Activated naive CD4-positive, alpha-beta T cell treated with anti-CD3 and anti-CD28 coated beads, Interleukin-2, amount 50 U/mL, for 72 hours (primary cell): ENCODE measurements at places on chromosomes 5 and 9.

- DNase-seq, result no peak
These were observed 18.6 kb upstream of the NKD2 start for GRCh38 chr5:989961-990530.

DNA sequence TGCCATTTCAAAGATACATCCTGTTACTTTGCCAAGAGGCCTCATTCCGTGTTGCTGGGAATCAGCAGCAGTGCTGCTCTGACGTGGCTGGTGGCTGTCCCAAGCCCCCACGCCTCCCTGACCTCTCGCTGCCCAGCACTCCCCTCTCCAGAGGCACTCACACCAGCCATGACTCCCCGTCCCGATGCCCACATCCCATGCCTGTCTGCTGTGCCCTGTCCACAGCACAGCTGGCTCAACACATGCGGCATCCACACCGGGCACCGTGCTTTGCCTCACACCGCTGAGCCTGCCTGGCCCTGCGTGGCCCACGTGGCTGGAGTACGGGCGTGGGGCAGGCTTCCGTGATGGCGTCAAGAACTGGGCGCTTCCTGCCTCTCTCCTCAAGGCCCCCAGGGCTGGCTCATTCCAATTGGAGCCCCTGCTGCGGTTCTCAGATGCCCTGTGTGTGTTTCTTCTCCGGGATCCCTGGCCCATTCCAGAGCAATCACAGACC lies 7.8 kb upstream of the LCN1 start:
- DNase-seq, result no peak

DNA sequence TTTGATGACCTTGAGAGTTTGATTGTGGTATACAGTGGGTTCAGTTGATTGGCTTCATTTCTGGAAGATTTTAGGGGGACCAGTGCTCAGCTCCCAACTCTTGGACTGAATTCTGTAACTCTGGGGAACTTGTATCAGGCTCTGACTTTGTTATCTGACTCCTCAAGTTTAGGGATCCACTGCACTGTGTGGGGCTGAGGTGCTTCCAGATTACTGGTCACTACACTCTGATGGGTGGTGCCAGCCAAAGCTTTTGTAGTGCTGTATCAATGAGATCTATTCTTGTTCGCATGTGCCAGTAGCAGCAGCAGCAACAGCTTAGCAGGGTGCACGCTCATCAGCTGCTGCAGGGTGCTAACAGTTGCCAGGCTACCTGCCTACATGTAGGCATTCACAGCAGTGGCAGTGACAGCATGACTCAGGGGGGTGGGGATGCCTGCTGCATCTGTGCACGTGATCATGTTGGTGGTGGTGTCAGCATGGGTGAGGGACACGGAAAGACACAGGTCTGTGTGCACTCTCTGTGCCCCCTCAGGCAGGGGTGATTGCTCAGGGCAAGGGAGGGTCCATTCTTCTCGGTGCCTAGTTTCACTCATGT lies 438.8 kb upstream of the SEMA6A start:
- no peak for DNase-seq

DNA sequence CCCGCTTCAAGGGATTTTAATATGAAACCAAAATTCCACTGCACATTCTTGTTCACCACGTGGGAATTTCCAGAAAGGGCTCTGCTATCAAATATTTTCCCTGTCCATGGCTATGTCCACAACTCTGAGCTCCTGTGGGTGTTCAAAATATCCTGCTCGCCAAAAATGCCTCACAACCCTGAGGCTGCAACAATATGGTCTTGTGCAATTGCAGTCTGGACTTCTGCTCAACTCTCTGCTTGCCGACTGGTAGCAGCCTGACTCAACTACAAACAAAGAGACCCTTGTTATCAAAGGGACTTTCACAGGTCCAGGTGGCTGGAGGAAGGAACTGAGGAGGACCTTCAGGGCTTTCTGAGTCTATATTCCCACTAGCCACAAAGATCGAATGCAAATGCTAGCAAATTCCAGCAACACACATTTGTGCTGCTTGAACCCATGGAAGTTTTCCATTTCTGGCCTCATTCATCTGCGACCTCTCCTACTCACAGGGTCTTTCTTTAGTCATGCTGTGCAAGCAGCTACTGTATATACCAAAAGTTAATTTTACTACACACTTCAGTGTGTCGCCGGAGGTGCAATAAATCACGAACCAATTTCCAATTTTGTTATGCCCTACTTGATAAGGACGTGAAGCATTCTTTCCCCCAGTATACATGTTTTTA lies 169.2 kb upstream of the SLC30A5 start:
- DNase-seq, result no peak

GRCh38 chr9:75274781-75275180 lies 186.5 kb downstream of the OSTF1 start:
- no peak for DNase-seq

- no peak for DNase-seq
These were observed 139.7 kb upstream of the PCA3 start for GRCh38 chr9:76624391-76625048.

DNA sequence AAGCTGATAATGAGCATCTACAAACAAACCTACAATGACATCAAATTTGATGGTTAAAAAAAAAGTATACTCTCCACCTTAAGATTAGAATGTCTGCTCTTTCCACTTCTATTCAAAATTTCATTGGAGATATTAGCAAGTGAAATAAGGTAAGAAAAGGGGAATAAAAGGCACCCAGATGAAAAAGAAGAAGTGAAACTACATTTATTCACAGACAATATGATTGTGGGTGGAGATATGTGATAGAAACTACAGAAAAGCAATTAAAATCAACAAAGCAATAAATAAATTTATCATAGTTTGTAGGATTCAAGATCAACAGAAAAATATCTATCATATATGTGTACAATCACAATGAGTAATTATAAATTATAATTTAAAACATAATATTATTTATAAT lies 395.1 kb upstream of the CCNH start:
- no peak for DNase-seq

DNA sequence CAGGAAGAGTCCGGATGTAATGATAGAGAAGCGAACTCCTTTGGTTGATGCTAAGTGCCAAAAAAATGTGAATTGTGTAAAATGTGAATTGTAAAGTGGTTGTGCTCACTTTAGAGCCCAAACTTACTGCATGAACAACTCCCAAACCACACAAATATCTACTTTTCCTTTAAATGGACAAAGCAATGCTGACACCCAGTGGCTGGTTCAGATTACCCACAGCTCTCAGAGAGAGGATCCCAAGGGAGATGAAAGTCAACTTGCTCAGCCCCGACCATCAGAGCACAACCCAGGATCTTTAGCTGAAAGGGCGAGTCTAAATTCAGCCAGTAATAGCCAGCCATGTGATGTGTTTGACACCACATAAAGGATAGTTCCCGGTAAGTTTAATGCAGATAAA lies 133.7 kb downstream of the NMUR2 start:
- no peak for DNase-seq

- DNase-seq, result no peak
These were observed 26.9 kb upstream of the SYK start for GRCh38 chr9:90774682-90775081.

- no peak for DNase-seq
These were observed 32.8 kb downstream of the PLAC8L1 start for GRCh38 chr5:146072595-146072994.

GRCh38 chr9:110776221-110776620 lies 107.6 kb downstream of the MUSK start:
- no peak for DNase-seq

DNA sequence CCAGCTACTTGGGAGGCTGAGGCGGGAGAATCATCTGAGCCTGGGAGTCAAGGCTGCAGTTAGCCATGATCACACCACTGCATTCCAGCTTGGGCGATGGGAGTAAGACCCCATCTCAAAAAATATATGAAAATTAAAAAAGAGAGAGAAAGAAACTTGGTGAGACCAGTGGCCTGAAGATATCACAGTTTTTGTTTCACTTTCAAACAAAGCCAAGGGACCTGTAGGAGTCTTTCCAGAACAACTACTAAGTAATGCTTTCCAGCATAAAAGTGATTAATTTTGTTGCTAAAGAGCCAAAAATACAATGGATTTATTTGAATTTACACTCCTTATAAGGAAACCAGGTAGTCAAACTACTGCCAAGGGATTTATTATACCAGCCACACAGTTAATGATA lies 23.5 kb downstream of the GKAP1 start:
- DNase-seq, result no peak

GRCh38 chr5:93731987-93732386 lies 9.4 kb downstream of the POU5F2 start:
- DNase-seq, result no peak

DNA sequence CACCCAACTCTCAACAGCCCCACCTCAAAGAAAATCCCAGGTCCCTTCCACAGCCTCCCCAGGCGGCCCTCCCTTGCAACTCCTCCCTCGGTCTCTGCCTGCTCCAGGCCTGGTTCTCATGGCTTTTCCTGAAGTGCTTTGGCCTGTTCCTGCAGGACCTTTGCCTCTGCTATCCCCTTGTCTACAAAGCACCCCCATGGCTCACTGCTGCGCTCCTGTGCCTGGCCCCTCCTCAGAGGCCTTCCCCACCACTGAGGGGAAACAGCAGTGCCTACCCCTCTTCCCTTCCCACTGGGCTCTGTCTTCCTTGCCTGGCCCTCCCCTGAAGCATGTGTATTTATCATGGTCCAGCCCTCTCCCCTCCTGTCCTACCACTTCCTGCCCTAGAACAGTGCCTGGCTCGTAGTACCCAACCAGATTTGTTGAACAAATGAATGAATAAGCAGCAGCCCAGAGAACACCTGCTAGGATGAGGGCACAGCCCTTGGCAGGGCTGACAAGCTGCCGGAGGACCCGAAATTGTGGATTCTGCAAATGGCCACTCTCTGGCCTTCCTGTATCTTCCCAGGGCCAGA lies 68.6 kb upstream of the LRRTM2 start:
- no peak for DNase-seq
